ENCODE measurements at places on chromosomes 5 and 9. TPM values are rescaled to one million over a fixed set of nuclear protein-coding genes. Genes with fewer than 3 reads are reported as not detected.

TGFBR1 gene
- total RNA-seq = 65.7 TPM

EGFLAM gene
- 2.9 TPM for total RNA-seq

PPP3R2 gene
- not detected for total RNA-seq

GPX3 gene
- total RNA-seq = 56.0 TPM

TMEM215 gene
- total RNA-seq = not detected

ZNF618 gene
- total RNA-seq = 13.2 TPM

OR1J2 gene
- total RNA-seq = 0.50 TPM

GLRX gene
- 24.8 TPM for total RNA-seq

C5orf34 gene
- total RNA-seq = 2.7 TPM

SMU1 gene
- 31.2 TPM for total RNA-seq

IL9 gene
- total RNA-seq = not detected
